ENCODE measurements at places on chromosomes 11 and 22.

DNA sequence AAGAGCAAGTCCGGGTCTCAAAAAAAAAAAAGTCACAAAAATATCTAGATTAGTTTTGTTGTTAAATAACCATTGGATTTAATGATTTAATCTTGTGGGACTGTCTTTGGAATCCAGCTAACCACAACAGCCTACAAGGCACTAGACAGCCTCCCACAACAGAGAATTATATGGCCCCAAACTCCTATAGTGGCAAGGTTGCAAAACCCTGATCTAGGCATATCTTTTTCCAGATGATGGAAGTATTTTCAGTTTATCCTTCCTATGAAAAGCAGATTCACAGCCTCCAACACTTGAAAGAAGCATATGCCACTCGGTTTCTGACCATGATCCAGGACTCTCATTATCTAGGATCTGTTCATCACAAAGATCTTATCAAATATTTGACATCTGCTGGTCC, 5.4 kb upstream of the C11orf87 start:
- DNase-seq, result no peak

DNA sequence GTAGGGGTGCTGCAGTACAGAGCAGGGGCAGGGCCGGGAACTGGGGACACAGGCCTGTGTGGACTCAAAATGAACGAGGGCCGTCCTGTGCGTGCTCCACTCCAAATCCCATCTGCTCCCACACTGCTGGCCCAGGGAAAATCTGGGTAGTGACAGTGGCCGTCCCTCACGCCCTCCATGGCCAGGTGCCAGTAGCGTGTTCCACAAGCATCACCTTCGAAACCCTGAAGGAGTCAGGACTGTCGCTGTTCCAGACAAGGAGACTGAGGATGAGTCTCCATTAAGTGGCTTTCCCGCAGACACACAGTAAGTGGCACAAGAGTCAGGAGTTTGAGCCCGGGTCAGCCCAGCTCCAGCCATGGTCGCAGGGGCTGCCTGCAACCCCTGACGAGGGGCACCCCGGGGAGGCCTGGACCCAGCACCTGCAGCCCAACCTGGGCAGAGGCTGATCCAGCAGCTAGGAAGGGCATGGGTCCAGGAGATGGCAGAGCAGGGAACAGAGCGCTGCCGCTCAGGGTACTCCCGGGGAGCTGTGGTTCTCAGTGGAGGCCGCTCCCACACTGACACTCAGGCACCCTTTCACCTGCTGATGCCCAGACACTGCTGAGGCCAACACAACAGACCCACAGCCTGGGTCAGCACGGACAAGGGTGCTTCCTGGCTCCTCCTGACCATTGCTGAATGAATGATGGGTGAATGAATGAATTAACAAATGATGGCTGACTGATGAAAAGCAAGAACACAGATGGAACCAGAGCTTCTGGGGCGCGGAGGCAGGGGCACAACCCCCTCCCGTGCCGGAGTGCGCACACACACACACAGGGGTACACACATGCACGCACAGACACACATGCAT, 35.3 kb downstream of the IGF2 start:
- no peak for DNase-seq

DNA sequence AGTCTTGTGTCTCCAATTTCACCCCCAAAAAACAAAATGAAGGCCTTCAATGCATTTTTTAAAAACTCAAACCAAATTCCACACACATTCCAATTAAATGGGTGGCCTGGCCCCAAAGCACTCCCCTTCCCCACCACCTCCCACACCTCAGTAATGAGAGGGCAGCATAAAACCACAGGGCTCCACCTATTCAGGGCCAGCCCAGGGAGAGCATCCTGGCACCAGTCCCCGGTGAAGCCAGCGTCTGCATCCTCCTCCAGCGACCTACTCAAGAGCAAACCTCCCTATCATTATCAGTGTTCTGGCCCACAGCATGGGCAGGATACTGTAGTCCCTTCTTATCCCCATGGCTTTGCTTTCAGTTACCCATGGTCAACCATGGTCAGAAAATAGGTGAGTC, 17.8 kb upstream of the OR8B8 start:
- no peak for DNase-seq

- no peak for DNase-seq
Observed at GRCh38 chr11:77322506-77322905, 21.0 kb upstream of the GDPD4 start.

GRCh38 chr11:34616086-34616485, 4.8 kb upstream of the EHF start:
- DNase-seq, result no peak

Data from stimulated activated CD4-positive, alpha-beta T cell treated with anti-CD3 and anti-CD28 coated beads, Interleukin-1b, Interleukin-23, amount 100 ng/mL, for 1 hour (primary cell).